ENCODE measurements at places on chromosomes 4 and X.

DNA sequence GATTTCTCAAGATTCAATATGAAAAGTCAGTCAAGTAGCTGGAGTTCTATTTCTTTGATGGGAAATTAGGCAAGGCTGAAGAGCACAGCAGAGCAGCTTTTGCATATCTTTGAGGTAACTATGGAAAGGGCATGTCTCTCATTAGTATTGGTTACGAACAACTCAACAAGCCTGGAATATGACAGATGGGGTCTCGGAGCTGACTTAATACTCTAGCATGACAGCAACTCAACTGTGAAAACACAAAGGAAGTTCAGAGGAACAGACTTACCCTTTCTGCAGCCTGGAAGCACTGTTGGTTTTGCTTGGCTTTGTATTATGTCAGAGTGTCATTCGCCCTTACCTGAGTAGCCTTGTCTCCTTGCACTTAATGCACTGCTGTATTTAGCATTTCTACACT is 79.9 kb upstream of the AADAT start:
- no peak overlapping the region for H3K4me3 ChIP-seq
- H3K27ac ChIP-seq: no peak overlapping the region
- H3K36me3 ChIP-seq: no peaks in the 10 kb centered on the region

DNA sequence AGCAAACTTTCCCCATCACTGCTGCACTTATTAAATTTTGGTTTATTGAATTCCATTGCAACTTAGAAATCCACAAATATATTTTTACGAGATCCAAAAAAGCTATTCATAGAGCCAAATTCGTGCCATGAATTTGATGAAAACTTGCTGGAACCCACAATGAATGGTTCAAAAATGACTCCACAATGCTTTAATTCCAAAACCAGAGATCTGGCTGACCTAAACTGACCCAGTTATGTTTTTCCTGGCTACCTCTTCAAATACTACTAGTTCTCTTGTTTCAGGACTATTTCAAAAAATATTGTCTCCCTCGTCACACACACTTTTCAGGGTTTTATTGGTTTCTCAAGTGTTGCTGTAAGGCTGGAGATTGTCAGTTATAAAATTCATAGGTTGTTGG is 474.8 kb downstream of the PDGFC start:
- no peaks in the 10 kb centered on the region for H3K27me3 ChIP-seq
- no peak for DNase-seq
- no peaks in the 10 kb centered on the region for H3K36me3 ChIP-seq
- H3K4me3 ChIP-seq: no peak overlapping the region

- no peak for DNase-seq
- no peak overlapping the region for H3K4me3 ChIP-seq
- H3K27ac ChIP-seq: no peak overlapping the region
- H3K36me3 ChIP-seq: peaks cover 1% of the 10 kb centered on the region
- peaks cover 13% of the 10 kb centered on the region for H3K4me1 ChIP-seq
- peaks cover 23% of the 10 kb centered on the region for H3K27me3 ChIP-seq
Observed at GRCh38 chr4:147727476-147728028, 4.3 kb upstream of the ARHGAP10 start.

DNA sequence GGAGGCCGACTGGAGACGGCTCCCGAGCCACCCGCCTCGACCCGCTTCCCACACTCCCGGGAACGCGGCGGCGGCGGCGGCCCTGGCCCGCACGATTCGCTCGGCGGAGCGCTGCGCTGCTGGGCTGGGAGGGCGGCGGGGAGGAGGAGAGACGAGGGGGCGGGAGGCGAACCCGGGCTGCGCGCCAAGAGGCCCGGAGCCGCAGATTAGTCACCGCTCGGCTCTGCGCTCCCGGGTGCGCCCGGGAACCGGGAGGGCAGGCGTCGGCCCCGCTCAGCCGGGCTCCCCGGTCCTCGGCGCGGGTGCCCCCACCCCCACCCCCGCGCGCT is 11.2 kb upstream of the BCOR start:
- peak overlapping the region; percentile 53 for H3K4me3 ChIP-seq
- no peaks in the 10 kb centered on the region for H3K36me3 ChIP-seq
- H3K4me1 ChIP-seq: peaks cover 12% of the 10 kb centered on the region
- H3K27ac ChIP-seq: no peak overlapping the region
- DNase-seq: peak; percentile 79

DNA sequence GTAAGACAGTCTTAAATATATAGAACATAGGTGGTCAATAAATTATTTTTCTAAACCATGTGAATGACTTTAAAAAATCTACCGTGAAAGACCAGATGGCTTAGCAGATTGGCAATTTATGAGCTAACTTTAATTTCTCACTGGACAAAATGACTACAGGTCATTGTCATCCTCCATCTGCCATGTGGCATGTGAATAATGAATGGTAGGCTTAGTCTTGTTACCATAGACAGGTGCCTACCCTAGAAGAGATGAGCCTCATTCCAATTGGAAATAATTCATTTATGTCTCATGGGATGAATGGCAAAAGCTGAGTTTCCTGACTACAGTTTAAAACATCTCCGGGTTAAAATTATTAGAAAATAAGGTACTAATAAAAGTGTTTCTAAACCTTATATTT is 1043.3 kb downstream of the FAT4 start:
- H3K27ac ChIP-seq: no peak overlapping the region
- no peaks in the 10 kb centered on the region for H3K36me3 ChIP-seq
- H3K4me3 ChIP-seq: no peak overlapping the region

- no peak overlapping the region for H3K27ac ChIP-seq
- H3K4me1 ChIP-seq: no peaks in the 10 kb centered on the region
- H3K27me3 ChIP-seq: no peaks in the 10 kb centered on the region
Observed at GRCh38 chr4:13233755-13234154, 250.4 kb downstream of the RAB28 start.

- peaks cover 5% of the 10 kb centered on the region for H3K4me1 ChIP-seq
- H3K27ac ChIP-seq: peak overlapping the region; percentile 99
- H3K36me3 ChIP-seq: peaks cover 9% of the 10 kb centered on the region
Observed at GRCh38 chr4:145099653-145100052, 1.5 kb downstream of the ABCE1 start.

DNA sequence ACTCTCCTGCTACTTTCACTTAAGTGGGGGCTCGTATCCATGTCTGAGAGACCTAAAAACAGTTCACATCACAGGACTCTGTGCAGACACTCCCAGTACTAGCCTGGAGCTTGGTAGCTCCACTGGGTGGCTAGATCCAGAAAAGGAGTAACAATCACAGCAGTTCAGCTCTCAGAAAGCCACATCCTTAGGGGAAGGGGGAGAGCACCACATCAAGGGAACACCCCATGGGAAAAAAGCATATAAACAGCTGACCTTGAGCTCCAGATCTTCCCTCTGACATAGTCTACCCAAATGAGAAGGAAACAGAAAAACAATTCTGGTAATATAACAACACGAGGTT is 175.8 kb downstream of the FAM13A start:
- no peak for DNase-seq
- H3K27ac ChIP-seq: no peak overlapping the region

Measured in activated T-cell treated with anti-CD3 and anti-CD28 coated beads, Interleukin-2, amount 50 U/mL, for 72 hours (primary cell).